ENCODE measurements at places on chromosomes 1 and 21.

- no peak for DNase-seq
Measured at GRCh38 chr1:191620883-191621282, 537.4 kb upstream of the RGS18 start.

DNA sequence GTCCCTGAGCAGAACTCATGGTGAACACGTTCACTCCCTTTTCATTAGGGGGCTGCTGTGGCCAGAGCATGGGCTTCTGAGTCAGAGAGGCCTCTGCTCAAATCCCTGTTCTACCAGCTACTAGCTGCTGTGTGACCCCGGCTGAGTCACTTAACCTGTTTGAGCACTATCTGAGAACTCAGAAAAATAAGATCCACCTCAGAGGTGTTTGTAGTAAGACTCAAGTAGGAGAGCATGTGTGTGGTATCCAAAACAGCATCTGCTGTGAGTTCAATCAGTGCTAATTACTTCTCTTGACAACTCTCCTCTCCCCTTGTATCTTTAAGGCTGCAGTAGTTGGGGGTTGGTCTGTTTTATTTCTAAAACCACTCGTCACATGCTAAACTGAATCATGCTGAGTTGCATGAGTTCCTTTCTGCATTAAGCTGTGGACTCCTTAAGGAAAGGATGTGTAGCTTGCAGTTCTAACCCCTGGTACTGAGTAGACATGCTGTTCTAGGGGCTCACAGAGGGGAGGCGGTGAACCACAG, 39.7 kb upstream of the JUN start:
- DNase-seq = peak; percentile 51

DNA sequence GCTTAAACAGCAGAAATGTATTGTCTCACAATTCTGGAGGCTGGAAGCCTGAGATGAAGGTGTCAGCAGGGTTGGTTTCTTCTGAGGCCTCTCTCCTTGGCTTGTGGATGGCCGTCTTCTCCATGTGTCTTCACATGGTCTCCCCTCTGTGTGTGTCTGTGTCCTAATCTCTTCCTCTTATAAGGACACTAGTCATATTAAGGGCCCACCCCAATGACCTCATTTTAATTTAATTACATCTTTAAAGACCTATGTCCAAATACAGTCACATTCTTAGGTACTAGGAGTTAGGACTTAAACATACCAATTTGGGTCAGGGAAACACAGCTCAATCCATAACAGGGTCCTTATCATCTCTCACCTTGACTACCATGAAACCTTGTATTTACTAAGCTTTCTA, 14.8 kb upstream of the OLIG2 start:
- no peak for DNase-seq

- no peak for DNase-seq
Measured at GRCh38 chr1:7856345-7856744, 3.5 kb upstream of the UTS2 start.

- DNase-seq = peak; percentile 90
Measured at GRCh38 chr1:31715087-31715872, 11.5 kb upstream of the COL16A1 start.

DNA sequence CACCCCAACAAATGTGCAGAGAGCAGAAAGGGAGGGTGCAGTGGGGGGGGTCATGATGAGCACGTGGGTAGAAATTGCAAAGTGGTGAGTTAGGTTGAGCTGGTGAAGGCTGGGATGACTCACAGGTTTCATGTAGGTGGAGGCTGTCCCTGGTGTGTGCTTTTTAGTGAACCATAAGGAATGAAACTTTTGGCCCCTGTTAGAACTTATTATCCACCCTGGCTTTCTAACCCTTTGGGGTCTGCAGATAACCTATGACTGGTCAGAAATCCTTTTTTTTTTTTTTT, 46.9 kb downstream of the DOP1B start:
- DNase-seq = peak; percentile 78

GRCh38 chr1:221164029-221164428, 284.8 kb downstream of the HLX start:
- no peak for DNase-seq

GRCh38 chr1:184428604-184429003, 41.8 kb downstream of the C1orf21 start:
- no peak for DNase-seq

DNA sequence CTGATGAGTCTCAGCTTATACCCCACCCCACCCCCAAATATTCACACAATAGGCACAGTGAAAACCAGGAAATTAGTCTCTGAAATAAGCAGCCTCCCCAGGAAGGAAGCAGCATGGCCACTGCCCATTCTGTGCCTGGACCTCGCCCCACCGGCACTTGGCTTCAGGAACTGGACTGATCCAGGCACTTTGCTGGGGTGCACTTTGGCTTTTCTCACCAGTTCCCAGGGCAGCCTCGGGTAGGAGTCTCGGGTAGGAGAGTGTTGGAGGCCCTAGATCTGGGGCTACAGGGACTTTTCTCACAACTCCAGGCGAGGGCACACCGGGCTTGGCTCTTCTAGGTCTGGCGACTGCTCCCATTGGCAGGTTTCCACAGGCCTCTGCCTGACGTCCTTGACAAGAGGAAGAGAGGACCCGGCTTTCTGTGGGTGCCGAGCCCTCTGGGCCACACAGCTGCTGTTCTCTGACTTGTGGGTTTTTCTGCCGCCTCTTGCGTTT, 18.7 kb downstream of the ADARB1 start:
- no peak for DNase-seq

All from AG10803 (cell line).